NCI-H1694 (cell line): ENCODE measurements at places on chromosomes 12 and 14.

DNA sequence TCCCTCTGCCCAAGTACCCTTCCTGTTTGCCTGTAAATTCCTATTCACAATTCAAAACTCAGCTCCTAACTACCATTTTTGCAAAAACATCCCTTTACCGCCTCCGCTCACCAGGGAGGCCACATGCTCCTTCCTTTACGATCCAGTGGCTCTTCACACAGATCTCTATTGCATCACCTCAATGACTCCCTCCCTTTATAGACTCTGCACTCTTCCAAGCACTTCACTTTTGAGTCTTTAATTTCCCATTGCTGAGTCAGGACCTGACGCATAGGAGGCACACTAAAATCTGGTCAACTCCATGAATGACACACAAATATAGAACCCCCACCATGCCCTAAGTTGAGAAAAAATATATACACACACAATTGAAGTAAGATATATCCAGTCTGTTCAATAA, 45.9 kb downstream of the PPP1R13B start:
- DNase-seq, result no peak

DNA sequence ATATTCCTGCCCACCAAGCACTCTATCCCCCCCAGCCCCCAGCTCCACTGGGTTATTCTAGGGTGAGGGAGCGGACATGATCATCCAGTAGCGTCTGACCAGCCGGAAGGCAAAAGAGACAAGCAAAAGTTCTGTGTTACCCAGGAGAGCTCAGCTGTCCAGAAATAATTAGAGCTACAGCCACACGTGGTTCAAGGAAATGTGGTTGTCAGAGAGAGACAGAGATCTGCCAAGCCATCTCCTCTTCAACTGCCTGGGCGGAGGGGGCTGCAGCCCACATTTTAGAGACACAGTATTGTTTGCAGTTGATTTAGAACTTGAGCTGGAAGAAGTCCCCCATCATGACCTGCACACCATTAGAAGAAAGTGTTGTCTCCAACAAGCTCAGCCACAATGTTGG, 30.4 kb downstream of the DAO start:
- DNase-seq, result no peak

DNA sequence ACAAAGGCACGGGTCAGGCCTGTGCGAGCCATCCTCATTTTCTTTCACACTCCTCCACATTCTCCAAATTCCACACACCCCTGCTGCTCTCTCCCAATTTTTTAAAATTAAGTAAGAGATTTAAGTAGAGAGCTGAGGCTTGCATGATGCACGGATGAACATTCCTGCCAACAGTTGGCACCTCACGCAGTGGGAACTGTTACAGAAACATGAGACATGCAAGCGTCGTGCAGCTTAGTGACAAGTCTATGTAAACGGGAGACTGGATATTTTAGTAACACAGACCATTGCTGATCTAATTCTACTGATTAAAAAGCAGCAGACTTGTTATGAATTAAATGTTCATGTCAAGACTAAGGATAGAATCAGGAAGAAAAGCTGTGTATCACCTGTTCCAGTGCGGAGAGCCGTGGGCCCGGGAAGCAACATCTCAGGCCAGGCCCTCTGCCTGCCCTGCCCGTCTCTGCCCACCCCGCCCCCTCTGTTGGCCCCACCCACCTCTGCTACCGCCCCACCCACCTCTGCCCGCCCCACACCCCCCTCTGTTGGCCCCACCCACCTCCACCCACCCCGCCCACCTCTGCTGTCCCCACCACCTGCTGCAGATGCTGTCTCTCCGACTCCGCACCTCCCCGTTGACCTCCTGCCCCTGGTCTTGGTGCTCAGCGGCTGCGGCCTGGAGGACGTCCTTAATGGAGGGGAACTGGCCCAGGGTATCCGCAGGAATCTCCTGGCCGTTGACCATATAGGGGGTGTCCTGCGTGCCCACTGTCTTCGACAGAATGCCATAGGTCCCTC, 21.2 kb downstream of the GOLGA3 start:
- no peak for DNase-seq

GRCh38 chr12:49990273-49990672, 17.5 kb downstream of the AQP6 start:
- no peak for DNase-seq

- DNase-seq, result no peak
Measured at GRCh38 chr14:89566180-89566579, 149.1 kb upstream of the FOXN3 start.

DNA sequence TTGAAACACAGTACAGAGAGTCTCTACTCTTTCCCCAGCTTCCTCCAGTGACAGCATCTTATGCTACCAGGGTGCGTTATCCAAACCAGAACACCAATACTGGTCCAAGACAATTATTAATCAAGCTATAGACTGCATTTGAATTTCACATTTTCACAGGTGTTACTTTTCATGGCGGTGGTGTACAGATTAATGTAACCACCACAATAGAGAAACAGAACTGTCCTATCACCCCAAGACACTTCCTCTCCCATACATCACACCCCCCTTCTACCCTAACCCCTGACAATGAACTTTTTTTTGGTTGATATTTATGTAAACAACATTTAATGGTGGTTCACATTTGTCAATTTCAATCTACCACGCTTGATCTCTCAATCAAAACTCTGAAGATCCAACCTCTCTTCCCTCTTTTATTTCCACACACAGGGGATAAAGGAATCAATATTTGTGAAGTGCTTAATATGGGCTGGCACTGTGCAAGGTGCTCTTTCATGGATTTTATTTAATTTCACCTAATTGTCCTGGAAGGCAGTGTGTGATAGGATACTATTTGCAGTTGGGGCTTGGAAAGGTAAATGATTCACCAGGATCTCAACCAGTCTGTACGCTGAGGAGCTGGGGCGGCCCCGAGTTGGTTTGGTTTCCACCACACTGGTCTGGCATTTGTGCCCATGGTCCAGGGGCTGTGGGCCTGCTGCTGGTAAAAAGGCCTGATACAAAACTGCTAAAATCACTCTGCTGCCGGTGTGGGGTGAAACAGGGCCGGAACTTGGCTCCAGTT, 54.6 kb upstream of the DICER1 start:
- DNase-seq, result no peak

DNA sequence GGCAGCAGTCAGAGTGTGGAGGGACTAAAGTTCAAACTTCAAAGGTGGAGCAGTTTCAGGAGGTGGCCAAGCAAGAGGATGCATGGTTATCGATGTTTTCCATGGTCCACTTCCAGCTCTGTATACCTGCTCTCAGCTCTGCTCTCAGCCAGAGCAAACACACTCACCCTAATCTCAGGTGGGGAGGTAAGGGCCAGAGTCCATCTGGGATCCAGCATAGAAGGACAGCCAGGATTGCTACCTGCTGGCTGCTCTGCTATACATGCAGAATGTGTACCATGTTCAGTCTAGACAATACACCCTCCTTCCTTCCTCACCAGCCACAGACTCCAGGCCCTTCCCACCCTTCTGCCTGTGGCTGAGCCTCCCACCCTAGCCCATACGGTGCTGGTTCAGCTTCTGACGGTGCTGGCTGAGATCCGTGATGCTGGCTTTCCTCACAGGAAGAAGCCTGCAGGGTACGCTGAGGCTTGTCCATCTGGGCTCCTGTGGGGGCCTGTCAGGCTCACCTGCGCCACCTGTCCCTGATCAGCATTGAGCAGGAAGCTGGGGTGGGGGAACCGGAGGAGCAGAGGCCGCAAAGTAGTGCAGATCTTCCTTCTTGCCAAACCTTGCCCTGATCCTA, 2.4 kb downstream of the CBLN3 start:
- no peak for DNase-seq

DNA sequence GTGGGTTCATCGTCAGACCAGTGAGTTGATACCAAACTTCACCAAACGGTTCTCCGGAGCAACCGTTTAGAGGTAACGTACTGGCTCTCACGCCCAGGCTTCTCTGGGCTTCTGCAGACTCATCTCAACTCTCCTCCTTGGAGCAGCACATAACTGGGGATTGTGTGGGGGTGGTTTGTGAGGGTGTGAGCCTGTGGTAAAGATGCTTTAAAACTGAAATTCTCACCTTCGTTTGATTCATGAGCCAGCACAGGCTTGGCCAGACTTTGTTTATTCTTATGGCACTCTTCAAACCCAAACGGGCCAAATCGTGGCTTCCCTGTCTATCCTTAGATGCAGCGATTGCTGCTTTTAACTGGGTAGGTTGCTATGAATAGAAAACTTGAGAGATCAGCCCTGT, 121.3 kb downstream of the SAMD4A start:
- DNase-seq, result no peak

GRCh38 chr14:59120921-59121320, 67.5 kb upstream of the DAAM1 start:
- no peak for DNase-seq

GRCh38 chr12:102690253-102690652, 209.9 kb upstream of the IGF1 start:
- no peak for DNase-seq

DNA sequence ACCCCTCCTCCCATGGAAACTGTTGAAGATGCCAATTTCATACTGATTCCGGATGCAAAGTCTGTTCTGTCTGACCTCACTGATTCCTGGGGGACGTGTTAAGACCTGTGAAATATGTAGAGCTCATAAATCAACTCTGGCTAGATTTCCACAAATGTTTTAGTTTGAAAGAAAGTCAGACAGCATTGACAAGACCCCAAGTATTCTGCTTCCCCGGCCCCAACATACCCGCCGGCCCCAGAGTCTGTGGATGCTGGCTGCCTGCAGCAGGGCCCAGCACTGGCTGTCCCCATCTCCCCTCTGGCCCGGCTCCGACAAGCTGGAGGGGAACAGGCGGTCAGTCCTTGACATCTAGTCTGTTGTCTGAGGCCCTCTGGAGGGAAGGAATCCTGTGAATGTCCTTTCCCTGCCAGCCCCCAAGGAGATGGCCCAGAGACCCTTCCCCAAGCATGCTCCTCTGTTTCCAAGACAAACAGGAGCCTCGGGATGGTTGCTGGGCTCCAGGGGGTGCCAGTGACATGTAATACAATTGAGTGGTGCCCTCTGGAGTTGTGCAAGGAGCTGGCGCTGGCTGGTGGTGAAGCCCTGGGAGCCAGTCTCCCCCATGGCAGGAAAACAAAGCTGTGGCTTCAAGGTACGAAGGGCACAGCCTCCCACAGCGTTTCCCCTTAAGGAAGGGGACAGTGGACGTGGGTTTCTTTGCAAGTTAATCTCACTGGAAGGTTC, 22.3 kb downstream of the FBLN5 start:
- no peak for DNase-seq

DNA sequence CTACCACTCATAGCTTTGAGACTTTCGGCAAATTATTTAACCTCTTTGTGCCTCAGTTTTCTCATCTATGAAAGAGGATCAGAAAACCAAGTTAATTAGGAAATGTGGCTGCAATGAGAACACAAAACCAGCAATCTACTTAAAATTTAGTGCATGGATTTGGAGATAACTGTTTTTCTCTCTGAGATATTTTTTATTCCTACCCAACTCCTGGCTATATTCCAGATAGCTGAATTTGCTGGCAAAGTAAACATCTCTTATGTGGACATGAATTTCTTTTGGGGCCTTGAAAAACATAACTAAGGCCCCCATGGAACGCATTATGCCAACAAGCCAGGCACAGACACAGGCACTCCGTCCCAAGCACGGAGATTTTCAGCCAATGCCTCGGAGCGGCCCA, 53.4 kb upstream of the FOXN3 start:
- no peak for DNase-seq

- DNase-seq, result no peak
Measured at GRCh38 chr12:65612440-65612839, 211.8 kb upstream of the HMGA2 start.

GRCh38 chr14:47778631-47779030, 103.2 kb upstream of the MDGA2 start:
- DNase-seq, result no peak

DNA sequence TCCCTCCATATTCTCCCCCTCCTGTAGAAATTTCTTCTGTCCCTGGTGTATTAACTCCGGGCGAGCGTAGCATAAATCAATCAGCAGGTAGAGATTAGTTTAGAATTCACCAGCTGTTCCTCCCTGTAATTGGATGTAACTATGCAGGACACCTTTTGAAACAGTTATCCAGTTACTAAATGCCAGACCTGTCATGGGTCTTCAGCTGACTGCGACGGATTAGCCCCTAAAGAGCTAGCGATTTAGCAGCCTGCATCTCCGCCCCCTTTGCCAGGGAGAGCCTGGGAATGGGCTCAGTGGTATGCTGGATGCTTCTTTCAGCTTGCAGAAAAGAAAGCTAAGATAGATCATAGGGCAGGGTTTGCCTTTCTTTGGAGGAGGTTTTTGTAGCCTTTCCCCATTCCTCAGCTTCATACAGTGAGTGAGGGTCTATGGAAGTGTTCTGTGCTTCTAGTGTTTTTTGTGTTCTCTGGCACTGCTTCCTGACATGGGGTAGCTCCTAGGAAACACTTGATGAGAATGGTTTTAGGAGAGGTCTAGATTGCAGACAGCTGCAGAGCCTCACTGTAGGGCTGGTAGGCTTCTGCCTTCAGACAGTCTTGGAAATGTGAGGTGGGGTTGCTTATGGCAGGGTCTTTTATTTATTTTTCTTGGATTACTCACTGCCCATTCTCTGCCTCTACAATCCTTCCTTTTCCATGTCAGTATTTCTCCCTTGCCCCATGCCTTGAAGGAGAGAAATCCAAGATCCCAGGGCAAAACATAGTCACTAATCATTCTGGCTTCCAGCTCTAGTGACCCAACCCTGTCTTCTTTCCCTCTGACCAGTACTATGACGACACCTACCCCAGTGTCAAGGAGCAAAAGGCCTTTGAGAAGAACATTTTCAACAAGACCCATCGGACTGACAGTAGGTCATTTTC, 16.7 kb downstream of the COPZ1 start:
- DNase-seq, result no peak

- DNase-seq, result no peak
Measured at GRCh38 chr14:50339178-50339804, 27.2 kb downstream of the DMAC2L start.

DNA sequence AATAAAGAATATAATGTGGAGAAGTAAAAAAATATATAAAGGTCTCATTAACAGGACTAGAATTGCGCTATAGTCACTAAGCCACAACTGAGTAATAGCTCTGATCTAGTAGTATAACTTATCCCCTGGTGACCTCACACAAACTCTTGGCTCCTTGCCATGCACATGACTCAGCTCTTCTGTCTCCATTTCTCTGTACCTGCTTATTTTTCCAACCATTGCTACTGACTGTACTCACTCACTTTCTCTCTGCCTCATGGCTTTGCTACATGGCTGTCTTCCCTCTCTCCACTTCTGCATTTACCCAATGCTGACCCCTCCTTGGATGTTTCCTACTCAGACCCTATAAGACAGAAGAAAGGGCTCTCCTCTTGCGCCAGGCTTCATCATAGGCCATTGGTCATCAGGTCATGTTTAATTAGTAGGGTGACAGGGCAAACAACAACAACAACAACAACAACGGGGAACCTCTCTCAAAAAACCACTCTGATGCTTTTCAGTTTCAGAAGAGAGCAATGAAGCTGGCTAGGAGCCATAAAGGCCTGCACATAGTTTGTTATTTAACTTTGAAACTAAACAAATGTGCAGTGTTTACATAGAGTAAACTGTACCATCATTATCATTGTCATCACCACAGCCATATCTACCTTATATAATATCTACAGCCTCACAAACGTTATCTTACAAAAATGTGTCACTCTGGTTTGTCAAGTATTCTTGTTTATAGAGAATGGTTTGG, 25.6 kb upstream of the KRAS start:
- no peak for DNase-seq
